Brain microvascular endothelial cell (primary cell): ENCODE measurements at places on chromosomes 1 and 21.

GRCh38 chr1:232462213-232462612, 167.7 kb downstream of the SIPA1L2 start:
- peak; percentile 31 for DNase-seq

DNA sequence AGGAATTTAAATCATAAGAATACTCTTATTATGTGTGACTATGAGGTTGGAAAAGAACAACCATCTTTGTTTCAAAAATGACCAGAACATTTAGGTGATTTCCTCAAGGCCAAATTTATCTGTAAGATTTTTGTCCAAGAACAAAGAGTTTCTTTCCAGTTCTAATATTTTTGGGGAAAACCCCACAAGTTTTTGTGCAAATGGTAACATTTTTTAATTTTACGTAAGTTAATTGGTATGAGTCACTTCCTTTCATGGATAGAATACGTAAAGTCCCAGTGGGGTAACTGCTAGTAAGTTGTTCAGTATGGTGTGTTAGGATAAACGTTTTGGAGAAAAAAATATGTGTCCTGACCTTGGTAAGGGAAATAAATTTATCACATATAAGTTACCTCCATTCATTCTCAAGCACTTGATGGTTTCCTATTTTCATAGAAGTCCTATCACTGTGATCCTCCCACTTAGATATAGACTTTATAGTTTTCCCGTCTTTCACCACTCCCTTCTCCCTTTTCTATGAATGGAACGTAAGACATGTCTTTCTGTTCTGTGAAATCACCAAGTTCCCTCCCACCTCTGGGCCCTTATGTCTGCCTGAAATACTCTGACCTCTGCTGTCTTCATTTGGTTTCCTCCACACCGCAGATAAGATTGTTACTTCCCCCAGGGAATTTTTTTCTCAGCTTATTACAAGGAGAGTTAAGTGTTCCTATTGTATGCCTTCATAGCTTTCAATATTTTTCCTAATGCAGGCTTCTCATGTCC, 34.9 kb upstream of the TSNAX start:
- DNase-seq = peak; percentile 60

- DNase-seq = peak; percentile 78
Measured at GRCh38 chr1:116377541-116378529, 4.8 kb downstream of the ATP1A1 start.

DNA sequence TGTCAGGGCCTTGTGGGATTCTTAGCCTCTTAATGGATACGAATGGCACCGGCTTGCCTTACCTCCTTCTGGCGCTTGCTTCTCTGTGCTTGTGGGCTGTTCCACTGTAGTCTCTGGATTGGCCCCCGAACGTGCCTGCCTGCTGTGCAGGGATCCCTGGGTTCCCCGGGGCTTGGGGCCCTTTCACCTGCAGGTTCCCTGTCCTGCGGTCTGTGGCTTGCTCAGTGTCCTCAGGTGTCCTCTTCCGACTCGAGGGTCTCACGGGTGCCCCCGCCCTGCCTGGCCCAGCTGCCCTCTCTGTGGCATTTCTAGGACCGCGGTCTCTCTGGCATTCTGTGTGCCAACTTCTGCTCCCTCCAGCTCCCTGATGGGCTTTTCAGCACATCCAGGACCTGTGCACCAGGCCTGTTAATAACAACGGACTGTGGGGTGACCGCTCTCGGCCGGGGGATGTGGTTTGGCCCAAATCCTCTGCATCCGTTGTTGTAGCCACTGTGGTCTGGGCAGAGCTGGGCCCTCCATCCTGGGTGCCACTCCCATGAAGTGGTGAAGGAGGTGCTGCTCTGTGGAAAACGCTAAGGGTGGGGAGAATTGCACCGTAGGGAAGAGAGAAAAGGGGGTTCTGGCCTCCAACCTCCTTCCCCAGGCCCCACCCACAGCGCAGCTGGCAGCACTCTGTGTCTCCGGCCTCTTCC, 12.4 kb downstream of the COL18A1 start:
- DNase-seq = no peak

DNA sequence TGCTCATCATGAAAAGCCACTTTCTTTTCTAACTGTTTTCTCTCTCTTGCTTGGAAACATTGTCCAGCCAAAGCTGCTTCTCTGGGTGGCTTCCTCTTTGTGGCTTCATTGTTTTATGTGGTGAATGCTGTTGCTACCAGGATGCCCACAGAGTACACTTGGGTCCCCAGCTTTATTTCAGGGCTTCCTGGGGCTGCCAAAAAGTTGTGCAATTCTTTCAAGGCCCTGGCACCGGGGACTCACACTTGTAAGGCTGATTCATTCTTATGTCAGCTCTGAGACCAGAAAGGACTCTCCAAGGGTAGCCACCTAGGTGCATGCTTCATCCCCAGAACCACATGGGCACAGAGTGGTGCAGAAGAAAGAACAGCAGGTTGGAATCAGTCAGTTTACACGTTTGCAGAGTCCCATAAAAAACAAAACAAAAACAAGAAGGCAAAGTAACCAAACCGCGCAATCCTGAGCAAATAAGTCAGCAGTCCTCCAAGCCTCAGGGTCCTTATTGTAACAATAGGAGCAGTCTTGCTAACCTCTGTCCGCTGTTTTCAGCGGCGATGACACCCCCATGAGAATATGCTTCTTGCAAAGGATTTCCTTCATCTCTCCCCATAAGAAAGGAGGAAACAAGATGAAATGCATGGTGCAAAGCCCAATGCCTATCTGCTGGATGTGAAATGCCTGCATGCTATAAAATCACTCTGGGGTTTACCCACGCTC, 89.9 kb upstream of the SSX2IP start:
- no peak for DNase-seq

DNA sequence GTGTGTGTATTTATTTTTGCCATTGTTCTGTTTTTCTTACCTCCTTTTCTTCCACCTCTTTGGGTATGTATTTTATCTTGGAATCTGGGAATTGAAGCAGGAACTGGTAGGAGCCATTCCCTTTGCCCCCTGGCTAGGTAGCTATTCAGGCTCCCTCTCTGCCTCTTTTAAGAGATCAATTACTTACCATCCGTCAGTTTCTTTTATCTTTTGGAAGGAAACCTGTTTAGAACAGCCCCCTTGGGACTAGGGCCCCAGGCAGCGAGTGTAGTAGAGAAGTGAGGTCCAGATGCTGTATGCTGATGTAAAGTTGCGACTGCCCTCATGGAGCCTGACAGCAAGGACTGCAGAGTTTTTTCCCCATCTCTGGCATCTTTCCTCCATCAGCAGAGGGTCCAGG, 41.6 kb downstream of the KIRREL1 start:
- no peak for DNase-seq

DNA sequence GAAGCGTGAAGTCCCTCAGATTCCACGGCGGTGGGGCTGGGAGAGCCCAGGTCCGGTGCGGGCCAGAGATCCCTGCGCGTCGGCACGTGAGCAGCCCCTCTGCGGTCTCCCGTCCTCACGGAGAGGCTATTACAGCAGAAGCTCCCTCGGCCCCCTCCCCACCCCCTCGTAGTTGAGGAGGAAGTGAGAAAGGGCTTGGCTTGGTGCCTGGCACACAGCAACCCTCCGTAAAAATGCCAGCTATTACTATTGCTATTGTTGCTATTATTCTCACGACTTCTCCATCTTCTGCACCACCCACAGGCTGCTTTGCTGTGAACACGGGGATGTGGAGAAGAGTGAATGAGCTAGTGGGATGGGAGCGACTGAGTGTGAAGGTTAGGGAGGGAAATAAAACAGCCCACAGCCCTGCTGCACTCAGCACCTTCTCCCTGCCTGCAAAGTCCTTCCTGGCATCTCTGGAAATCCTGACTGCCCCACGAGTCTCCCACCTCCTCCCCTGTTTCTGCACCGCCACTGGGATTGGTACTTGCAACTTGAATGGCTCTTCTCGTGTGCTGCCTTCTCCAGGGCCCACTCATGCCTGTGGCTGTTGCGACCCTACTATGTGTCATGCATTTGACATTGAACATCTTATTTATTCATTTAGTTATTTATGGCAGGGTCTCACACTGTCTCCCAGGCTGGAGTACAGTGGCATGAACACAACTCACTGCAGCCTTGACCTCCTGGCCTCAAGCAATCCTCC, 26.6 kb downstream of the ZBTB18 start:
- no peak for DNase-seq
